ENCODE measurements at places on chromosomes 3 and 15.

DNA sequence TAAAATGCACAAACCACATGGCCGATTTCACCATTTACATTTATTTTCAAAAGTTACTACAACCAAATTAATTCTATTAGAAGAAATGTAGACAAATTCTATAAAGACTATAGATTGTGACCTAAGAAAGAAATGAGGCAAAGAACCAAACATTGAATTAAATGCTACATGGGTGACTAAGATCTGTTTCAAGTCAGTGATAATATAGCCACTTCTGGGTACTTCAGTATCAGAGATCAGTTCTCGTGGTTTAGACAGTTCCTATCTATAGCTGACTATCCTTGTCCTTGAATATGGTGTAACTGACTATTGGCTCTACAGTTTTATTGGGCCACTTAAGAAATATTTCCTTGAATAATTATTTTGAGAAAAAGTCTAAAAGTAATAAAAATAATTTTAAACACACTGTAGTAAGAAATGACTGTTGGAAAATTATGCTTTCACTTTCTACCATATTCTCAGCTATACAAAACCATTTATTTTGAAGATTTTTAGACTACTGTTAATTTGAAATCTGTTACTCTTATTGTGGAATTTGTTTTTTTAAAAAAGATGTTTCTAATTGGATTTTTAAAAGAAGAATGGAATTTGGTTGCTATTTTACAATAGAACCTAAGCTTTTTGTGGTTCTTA is 14.1 kb downstream of the KCNMB3 start:
- DNase-seq: no peak

DNA sequence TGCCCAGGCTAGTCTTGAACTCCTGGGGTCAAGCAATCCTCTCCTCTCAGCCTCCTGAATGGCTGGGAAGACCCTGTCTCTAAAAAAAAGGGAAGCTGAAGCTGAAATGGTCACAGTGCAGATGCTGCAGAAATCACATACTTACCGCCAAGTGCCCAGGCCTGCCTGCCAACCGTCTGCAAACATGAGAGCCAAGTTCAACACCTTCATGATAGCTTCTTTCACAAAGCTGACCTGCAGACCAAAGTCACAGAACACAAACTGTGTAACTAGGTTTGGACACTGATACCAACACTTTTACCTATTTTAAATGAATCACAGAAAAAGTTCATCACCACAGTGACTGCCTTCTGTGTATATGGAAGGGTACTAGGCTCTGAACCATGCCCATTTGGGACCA is 22.8 kb upstream of the CYFIP1 start:
- DNase-seq: no peak

DNA sequence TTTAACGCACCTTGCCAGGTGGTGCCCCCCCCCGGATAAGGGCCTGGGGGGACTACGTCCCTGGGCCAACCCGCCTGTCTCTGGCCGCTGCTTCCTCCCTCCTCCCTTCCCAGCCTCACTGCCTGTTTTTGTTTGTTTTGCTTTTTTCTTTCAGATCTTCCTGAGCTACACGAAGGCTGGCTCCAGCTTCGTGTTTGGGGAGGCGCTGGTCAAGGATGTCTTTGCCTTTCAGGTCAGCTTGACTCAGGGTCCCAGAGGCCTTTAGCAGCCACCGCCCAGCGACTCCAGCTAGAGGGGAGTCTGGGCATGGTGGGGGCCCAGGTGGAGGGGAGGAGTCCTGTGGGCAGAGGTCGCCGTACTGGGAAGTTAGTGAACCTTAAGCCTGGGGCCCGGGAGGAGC is 24.1 kb downstream of the SLC28A1 start:
- DNase-seq: no peak

DNA sequence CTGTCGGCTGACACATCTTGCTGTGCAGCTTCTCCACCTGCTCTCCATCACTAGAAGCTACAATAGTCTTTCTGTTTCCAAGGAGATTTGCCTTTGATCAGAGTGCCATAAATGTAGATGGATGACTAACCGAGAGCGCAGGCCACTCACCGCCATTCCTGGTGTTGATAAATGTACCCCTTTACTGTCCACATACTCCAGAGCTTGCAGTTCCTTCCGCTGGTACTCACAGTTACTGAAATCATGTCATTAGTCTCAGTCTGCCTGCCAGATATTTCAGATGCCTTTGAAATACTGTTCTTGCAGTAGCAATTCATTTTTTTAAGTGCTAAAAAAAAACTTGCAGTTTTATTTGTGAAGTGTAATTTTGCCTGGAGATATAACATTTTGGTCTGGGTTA is 72.3 kb downstream of the BLM start:
- no peak for DNase-seq

DNA sequence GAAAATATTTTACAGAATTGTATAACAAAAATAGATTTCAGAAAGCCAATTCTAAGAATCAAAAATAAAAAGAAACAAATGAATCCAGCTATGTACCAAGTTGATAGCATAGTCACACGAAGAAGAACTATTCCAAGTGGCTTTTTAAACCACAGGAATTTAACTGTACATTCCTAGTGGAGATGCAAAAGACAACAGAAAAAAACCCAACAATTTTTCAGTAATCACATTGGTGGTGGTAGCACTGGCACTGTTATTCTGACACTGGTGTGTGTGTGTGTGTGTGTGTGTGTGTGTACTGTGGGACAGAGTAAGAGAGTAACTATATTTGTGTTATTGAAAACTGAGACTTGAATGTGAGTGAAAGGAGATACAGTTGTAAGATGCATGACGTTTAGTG is 9.1 kb downstream of the BFSP2 start:
- DNase-seq: peak; percentile 67

- DNase-seq: no peak
Observed at GRCh38 chr3:171384101-171384891, 75.9 kb downstream of the TNIK start.

DNA sequence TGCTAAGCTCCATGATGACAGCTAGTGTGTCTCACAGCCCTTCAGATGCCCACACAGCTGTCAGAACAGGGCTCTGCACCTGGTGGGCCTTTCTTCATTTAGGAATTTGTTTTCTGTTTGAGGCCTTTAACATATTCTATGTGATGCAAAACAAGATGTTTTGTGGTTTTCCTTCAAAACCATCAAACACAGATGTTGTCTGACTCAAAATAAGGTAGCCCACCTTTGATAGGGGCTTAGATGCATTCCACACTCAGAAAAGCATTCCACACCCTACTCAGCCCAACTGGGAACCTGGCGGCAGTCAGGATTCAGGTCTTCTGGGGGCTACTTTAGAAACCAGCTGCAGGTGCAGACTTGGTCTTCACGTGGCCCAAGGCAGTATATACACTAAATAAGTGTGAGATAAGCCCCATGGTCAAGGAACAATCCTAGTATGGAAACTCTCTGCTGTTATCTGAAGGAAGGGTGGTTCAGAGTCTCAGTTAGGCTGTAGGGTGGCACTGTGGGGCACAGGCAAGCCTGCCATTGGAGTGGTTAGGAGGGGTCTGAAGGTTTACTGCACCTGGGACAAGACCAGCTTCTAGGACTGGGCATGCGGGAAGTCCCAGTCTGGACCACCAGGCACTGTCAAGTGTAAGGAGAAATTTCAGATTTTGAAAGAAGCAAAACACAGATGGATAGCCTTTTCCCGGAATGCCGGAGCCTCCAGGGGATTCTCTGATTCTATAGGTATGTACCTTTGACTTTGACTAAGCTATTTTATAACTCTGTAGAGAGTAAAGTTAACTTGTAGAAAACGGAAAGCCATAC is 20.1 kb downstream of the LRRC2 start:
- DNase-seq: no peak

GRCh38 chr3:126259411-126260391 is 79.3 kb upstream of the ALDH1L1 start:
- no peak for DNase-seq

- DNase-seq: no peak
Observed at GRCh38 chr3:175149675-175150074, 290.5 kb downstream of the NAALADL2 start.

- no peak for DNase-seq
Observed at GRCh38 chr3:133386876-133387275, 13.0 kb upstream of the BFSP2 start.

DNA sequence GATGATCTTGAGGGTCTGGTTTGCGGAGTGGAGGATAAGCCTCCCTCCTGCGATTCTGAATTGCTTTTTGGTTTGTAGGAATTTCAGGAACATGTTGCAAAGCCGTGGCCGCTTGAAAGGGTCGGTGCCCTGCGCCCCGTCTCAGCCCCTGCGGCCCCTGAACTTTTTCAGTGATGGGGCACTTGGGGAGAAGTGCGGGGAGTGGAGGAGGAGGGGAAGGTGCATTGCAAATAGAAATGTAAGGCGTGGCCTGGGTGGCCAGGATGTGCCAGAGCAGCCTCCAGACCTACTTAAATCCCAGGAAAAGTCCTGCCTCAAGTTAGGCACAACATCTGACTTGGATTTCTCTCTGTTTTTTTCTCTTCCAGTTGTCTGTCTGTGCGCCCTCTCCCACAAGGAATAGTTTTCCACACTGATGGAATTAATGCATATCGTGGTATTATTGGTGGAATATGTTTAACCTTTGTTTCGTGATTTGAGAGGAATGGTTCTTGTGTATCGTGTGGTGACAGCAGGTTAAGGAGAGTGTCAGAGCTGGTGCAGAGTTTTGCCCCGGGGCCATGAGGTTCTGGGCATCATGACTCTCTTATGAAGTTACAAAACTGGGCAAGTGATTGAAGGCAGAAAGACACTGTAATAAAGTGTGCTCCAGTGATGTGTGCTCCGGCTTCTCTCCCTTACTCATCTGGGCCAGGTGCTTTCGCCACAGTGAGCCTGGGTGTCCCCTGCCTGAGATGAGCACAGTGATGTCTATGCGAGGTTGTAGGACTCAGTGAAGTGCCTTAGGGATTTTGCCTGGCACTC is 153.8 kb downstream of the PGPEP1L start:
- no peak for DNase-seq

GRCh38 chr3:8736436-8736835 is 2.8 kb downstream of the CAV3 start:
- no peak for DNase-seq

GRCh38 chr15:71085809-71086208 is 29.5 kb upstream of the THSD4 start:
- DNase-seq: no peak

DNA sequence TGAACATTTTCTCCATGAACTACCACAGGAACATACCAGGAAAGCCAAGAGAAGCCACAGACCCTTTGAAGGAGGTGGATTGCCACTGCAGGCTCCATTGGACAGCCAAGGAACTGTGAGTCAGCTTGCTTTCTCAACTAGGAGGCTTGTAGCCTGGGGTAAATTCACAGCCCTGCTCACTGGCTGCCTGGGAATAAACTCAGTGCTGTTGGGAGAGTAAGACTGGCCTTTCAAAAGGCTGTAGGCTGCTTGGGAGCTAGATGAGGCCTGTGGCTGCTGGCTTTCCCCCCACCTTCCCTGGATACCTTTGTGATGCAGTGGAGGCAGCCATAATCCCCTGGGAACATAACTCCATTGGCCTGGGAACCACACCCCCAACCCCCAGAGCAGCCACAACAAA is 223.5 kb upstream of the RBMS3 start:
- no peak for DNase-seq

- no peak for DNase-seq
Observed at GRCh38 chr3:71753701-71754609, at the start of gene GPR27. GPR27 (plus strand) TSS chr3:71753855; CDS start chr3:71754050, 195 bp downstream.

DNA sequence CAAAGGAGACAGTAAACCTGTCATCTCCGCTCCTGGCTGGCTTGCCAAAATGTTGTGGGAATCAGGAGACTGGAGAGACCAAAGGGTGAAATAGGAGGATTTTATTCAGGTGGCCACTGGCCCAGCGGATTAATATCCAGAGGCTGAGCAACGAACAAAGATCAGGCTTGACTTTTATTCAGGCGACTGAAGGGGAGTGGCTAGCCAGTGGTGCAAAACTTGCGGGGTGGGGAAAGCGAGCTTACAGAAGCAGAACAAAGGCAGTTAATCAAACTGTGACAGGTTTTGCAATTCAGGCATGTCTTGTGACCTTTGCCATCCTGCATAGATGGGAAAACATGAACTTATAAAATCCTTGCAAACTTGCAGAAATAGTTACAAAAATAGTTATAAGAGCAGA is 19.8 kb upstream of the ACAD9 start:
- DNase-seq: no peak

- no peak for DNase-seq
Observed at GRCh38 chr15:67945951-67946700, 106.3 kb upstream of the RNU6-1 start.

DNA sequence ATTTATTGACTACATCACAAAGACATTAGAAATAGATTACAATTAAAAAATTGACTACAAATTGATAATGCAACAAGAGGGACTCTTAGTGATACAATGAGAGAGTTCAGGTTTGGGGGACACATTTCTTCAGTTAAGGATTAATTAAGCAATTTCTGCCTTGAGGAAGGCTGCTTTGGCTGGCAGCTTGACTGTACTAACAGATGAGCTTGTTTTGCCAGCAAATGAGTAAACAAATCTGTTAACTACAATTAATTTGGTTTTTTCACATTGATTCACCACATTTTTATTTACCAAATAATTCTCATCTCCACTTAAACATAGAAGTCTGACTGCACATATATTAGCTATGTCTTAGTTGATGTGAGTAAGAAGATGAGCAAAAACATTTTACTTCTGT is 183.6 kb upstream of the ZNF385D start:
- no peak for DNase-seq

- DNase-seq: peak; percentile 61
Observed at GRCh38 chr15:70140543-70141375, 43.0 kb upstream of the TLE3 start.

All from RCC 7860 (cell line).